ENCODE measurements at places on chromosomes 4 and X. TPM values are rescaled to one million over a fixed set of nuclear protein-coding genes. Genes with fewer than 3 reads are reported as not detected.

- DNase-seq = no peak
Measured at GRCh38 chr4:145882604-145883003, 56.0 kb downstream of the ZNF827 start.

GRCh38 chr4:8255698-8256441 lies 13.7 kb upstream of the HTRA3 start:
- no peak for DNase-seq

DNA sequence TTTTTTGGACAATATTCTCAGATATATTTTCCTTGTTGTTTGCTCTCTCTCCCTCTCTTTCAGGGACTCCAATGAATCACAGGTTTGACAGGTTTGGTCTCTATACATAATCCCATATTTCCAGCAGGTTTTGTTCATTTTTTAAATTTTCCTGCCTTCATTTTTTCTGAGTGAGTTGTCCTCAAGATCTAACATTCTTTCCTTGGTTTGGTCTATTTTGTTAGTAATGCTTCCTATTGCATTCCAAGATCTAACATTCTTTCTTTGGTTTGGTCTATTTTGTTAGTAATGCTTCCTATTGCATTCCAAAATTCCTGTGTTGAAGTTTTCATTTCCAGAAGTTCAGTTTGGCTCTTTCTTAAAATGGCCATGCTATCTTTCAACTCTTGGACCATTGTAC lies 45.3 kb upstream of the ZMAT1 start:
- no peak for DNase-seq

Gene CFAP299
- total RNA-seq = not detected

DNA sequence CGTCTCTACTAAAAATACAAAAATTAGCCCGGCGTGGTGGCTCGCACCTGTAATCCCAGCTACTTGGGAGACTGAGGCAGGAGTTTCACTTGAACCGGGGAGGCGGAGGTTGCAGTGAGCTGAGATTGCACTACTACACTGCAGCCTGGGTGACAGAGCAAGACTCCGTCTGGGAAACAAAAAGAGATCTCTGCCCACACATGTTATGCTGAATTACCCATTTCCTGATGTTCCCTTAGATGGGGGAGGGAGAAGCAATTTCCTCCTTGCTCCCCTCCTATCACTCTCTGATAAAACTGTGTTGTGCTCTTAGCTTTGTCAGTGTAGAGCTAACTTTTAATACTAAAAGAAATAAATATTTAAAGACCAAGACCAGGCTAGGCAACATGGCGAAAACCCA lies 102.5 kb downstream of the LARP7 start:
- no peak for DNase-seq

DNA sequence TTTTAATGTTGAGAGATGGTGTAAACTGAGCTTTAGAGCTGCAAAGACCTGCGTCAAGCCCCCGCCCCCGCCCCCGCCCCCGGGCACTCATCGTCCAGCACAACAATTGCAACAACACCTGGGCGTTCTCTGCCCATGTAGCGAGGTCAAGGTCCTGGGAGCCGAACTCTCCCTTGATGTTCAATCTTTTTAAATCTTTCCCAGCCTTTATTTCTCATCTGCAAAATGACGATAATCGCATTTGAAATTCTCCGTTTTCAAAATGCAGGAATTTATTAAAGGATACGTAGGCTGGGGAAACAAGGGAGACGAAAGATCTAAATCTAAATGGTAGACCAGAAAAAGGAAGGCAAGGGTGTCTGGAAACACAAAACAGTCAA lies 648 bp upstream of the MSMO1 start:
- DNase-seq = no peak

DNA sequence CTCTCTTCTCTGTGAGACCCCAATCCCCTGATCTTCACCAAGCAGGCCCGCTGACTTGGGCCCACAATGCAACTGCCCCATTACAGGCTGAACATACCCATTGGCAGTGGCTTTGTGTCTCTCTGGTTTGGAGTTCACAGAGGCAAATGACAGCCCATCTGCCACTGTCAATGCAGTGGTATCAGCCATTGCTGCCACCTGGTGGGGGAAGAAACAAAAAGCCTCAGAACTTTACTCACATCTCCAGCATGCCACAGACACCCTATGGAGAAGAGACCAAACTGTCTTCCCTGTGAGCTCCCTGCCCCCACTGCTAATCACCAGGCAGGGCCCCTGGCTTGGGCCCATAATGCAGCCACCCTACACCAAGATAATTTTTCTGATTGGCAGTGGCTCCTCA lies 729.3 kb upstream of the ACTRT1 start:
- no peak for DNase-seq

DNA sequence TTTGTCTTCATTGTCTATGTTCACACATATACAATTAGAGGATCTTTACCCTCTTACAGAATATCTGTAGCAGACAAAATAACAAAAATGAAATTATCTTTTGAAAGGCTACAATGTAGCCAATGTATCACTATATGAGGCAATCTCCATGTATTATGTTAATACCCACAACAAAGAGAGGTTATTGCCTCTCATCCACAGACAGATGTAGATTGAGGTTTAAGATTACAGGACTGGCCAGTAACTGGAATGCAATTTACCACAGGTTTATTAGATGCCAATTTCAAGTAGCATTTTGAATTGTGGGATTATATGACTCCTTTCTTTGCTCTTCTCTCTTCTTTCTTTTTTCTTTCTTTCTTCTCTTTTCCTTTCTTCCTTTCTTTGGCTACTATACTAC lies 242.6 kb downstream of the ANKRD50 start:
- DNase-seq = no peak

- no peak for DNase-seq
Measured at GRCh38 chr4:105191621-105192210, 45.0 kb downstream of the TET2 start.

- DNase-seq = no peak
Measured at GRCh38 chr4:66451741-66452140, 781.5 kb upstream of the EPHA5 start.

All from activated naive CD8-positive, alpha-beta T cell treated with anti-CD3 and anti-CD28 coated beads, Interleukin-2, amount 10 ng/mL, durations not matched to agents 7 days and 5 days (primary cell).